Stimulated activated memory B cell treated with anti-CD40 and anti-IgM and Interleukin-4, amounts not matched to agents 10 μg/mL and 1 μg/mL and 100 μg/mL, for 72 hours (primary cell): ENCODE measurements at places on chromosomes 4 and X.
A peak's percentile ranks its signal among the peaks of the same experiment; 100 is the strongest.

DNA sequence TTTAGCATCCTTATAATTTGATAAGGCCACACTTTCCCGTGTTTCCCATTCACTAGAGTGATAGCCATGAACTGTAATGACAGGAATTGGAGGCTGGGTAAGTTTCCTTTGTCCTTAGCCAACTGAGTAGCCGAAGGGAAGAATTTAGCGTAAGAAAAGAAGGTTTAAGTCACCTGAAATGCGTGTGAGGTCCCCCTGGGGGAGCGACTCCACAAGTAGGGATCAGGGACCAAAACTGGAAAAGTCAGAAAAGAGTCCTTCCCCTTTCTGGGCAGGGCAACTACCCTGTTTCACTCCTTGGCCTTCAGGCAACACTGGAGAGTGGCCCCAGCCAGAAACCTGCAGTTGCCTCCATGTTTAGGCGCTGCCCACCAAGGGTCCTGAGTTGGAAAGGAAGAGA is 81.6 kb upstream of the MED14 start:
- ATAC-seq: no peak

- no peak for ATAC-seq
Observed at GRCh38 chr4:5813882-5814255, 79.0 kb downstream of the CRMP1 start.

GRCh38 chr4:83267830-83268475 is 16.6 kb downstream of the COQ2 start:
- no peak for ATAC-seq

DNA sequence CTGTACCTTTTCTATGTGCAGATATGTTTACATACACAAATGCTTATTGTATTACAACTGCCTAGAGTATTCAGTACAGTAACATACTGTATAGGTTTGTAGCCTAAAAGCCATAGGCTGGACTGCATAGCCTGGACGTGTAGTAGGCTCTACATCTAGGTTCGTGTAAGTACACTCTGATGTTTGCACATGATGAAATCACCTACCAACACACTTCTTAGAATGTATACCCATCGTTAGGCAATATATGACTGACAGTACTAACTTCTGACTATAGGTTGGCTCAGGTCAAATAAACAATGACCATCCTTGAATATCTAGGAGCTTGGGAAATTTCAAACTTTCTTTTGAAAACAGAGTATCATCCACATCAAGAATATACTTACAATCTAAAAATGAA is 139.0 kb downstream of the CORIN start:
- no peak for ATAC-seq

DNA sequence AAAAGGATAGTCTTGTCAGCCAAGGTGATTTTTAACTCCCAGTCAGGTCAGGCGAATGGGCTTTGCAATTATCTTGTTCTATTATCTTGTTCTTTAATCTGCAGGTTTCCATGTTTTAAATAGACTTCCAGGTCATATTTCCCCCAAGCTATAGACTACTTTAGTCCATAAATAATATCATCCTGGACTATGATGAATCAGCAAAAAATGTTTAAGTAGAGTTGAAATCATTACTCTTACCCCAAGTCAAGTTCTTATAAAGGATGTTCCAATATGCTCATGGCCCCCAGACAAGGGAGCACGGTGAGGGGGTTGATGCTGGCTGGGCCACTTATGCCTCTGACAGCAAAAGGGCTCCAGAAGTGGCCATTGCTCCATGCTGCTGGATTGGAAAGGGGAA is 75.1 kb downstream of the SLC2A9 start:
- ATAC-seq: no peak

DNA sequence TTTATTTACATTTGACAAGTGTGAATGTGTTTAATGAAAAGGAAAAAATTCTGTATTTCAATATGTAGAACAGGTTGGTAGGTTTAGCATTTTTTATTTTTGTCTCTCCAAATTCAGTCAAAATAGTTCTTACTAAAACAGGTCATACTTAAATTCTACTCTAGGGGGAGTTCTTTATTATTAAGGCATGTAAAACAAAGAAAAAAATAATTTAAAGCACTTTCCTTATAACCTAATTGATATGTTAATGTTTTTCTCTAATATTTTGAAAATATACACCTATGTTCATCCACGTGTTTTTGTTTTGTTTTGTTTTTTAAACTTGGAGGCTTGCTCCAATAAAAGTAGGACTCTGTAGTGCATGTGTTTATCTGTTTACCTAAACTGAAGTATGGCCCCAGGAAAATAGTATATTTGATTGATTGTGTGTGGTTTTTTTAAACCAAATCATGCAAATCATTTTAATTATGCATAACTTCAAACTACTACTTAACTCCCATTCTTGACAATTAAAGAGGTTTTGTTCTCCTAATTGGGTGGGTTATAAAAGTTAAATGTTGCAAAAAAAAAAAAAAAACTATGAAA is 562.7 kb downstream of the RPA4 start:
- ATAC-seq: no peak

DNA sequence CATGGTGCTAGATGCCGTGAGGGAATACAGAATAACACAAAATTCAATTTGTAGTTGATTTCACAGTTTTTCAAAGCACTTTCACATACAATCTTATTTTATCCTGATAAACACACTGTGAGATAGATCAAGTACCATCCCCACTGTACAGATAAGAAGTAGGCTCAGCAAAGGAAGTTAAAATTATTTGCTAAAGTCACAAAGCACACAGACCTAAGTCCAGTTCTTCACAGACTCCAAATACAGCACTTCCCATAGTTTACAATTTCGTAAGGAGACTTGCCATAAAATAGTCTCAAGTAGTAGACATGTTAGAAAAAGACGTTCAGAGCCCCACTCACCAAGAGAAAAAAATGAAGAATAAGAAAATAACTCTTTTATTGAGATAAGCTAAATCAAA is 7.8 kb upstream of the CUL4B start:
- no peak for ATAC-seq

DNA sequence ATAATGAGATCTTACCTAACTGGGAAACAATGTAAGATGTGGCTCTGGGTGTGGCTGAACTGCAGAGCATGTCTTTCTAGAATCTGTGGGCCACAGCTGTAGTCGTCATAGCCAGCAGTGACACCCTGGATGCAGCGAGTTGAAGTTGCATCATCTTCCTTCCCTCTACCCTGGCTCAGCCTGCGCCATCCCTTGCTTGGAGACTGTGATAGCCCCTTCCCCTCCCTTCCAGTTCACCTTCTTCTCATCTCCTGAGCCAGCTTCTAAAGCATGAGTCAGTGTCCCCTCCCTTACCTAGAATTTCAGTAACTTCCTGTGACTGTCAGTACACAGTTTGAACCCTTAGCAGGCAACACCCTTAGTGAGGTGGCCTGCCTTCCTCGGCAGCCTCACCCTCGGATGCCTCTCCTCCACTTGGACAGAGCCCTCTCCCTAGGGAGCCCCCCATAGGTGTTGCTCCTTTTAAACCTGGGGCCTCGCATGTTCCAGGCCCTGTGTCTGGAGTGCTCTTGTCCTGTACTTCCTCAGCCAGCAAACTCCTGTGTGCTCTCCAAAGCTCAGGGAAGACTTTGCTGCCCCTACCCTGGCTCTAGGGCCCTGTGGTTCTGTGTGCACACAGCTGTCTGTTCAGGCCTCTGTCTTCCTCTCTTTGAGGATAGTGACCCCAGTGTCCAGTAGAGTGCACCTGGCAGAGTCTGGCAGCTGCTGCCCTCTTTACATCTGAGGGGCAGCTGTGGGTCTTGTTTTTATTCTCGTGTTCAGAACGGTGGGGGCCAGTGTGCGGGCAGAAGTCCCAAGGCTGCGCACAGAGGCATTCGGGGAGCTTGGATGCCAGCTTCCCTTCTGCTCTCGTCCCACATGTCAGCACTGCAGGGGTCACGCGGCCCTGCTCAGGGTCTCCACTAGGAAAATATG is 43.7 kb upstream of the TADA2B start:
- ATAC-seq: no peak

- no peak for ATAC-seq
Observed at GRCh38 chrX:153442463-153442862, 3.4 kb downstream of the TREX2 start.

- ATAC-seq: no peak
Observed at GRCh38 chr4:182741054-182741453, 176.1 kb downstream of the DCTD start.

DNA sequence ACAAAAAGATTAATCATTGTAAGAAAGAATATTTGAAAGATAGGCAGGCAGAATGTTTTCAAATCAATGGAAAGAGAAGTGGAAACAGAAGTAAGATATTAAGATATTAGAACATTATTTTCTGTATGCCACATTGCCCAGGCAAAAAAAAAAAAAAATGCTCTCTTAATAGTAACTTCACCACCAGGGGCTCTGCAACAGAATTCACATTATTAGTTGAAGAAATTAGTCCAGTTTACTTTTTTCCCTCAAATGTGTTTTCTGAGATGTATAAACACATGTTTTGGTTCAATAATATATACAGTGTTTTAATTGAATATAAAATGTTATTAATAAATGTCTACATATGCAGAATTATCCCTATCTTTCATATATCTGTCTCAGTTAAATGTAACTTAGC is 78.0 kb upstream of the ADAD1 start:
- no peak for ATAC-seq

DNA sequence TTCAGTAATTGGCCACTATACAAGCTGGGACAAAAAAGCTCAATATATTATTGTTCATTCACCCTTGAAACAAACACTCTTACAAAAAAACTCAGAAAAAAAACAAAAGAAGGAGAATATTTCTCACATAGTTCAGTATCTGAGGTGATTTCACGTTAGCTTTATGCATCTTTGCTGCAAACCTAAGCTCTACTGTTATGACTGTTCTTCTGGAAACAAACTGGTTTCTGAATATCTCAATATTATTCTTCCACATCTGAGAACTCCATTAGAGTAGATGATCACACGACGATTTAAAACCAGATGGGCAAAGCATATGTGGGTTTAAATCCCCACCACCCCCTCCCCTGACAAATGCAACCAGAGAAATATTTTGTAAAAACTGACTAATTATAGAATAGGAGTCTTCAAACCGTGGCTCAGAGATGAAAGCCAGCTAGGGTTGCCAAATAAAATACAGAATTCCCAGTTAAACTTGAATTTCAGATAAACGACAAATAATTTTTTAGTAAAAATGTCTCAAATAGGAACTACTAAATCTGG is 182.0 kb upstream of the FAM241A start:
- no peak for ATAC-seq

- ATAC-seq: peak; percentile 63
Observed at GRCh38 chrX:19065535-19065934, 56.7 kb downstream of the ADGRG2 start.
